ENCODE measurements at places on chromosomes 1 and 21.

GRCh38 chr1:151005729-151006319, 878 bp downstream of the MINDY1 start:
- no peak for DNase-seq

- DNase-seq, result no peak
These were observed 2.6 kb downstream of the ARPC5 start for GRCh38 chr1:183632964-183633363.

- DNase-seq, result no peak
These were observed 43.1 kb downstream of the SCP2 start for GRCh38 chr1:52970149-52970548.

GRCh38 chr21:37475186-37475868, 108.8 kb downstream of the DYRK1A start:
- no peak for DNase-seq

- DNase-seq, result peak; percentile 65
These were observed 775 bp upstream of the AIM2 start for GRCh38 chr1:159077120-159077961.

GRCh38 chr21:24628046-24628445, 979.2 kb downstream of the MRPL39 start:
- DNase-seq, result no peak

GRCh38 chr1:98086156-98086555, 165.3 kb upstream of the DPYD start:
- DNase-seq, result no peak

- no peak for DNase-seq
These were observed 228.7 kb downstream of the C1orf94 start for GRCh38 chr1:34405266-34405959.

DNA sequence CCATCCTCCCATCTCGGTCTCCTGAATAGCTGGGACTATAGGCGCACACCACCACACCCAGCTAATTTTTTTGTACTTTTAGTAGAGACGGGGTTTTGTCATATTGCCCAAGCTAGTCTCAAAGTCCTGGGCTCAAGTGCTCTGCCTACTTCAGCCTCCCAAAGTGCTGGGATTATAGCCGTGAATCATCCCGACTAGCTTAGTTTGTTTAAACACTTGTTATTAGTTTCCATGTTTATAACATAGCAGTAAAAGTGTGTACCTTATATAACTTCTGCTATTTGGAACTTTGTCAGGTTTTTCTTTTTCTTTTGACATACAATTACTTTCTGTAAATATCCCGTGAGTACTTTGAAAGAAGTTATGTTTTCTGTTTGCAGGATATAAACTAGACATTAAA, 60.6 kb upstream of the C1orf21 start:
- no peak for DNase-seq

DNA sequence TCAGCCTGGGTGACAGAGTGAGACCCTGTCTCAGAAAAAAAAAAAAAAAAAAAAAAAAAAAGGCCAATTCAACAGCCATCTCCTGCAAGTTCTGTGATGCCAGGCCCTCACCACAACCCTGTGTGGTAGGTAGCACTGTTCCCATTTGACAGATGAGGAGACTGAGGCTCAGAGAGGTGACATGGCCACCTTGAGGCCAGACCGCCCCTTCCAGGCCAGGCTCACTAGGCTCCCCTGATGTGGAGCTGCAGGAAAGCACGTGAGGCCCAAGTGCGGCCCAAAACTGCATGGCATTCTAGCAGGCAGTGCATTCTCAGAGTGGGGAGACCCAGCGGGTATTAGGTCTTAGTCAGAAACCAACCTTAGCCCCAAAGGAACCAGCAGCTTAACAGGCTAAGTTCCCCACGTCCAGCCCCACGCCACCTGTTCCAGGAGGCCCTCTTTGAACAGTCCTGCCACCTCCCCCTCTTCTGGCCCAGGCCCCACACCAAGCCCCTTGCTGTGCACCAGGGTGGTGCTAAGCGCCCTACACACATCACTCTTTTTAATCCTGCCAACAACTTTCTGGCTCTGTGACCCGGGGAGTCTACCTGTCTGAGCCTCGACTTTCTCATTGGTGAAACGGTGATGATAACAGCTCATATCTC, 11.7 kb upstream of the ECE1 start:
- DNase-seq, result no peak

Data from effector CD4-positive, alpha-beta T cell (primary cell).